ENCODE measurements at places on chromosomes 3 and 15.

DNA sequence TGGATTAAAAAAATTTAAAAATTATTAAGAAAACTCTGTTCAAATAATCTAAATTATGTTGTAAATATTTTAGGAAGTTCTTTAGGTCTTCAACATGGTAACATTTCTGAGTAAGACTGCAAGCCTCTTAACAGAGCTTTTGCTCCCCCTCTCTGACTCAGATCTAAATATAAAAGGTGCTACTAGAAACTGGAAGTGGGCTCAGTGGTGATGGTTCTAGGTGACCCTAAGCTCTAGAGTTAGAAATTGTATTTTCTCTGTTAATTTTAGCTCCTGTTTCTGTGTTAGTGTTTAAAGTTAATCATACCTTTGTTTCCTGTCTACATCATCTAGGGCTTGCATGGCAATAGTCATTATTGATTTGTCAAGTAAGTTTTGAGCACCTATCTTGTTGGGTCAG lies 159.9 kb upstream of the MEIS2 start:
- DNase-seq = no peak

DNA sequence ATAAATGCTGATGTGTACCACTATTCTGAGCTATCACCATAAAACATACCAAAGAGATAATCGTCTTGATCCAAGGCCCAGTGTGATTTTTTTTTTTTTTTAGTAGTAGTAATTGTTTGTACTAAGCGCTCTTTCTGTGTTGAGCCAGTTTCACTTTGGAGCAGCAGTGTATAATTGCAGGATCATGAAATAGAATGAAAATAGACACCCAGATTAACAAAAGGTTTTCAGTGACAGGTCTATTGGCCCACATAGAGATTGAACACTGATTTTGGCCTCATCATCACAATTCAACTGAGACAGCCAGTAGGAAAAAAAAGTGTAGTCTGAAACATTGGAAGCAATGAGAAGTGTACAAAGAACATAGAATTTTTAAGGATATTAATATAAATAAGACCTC lies 749.8 kb downstream of the NAALADL2 start:
- DNase-seq = no peak

GRCh38 chr3:113498221-113499005 lies 16.5 kb downstream of the SPICE1 start:
- no peak for DNase-seq

GRCh38 chr3:64259636-64260035 lies 34.4 kb upstream of the PRICKLE2 start:
- no peak for DNase-seq

DNA sequence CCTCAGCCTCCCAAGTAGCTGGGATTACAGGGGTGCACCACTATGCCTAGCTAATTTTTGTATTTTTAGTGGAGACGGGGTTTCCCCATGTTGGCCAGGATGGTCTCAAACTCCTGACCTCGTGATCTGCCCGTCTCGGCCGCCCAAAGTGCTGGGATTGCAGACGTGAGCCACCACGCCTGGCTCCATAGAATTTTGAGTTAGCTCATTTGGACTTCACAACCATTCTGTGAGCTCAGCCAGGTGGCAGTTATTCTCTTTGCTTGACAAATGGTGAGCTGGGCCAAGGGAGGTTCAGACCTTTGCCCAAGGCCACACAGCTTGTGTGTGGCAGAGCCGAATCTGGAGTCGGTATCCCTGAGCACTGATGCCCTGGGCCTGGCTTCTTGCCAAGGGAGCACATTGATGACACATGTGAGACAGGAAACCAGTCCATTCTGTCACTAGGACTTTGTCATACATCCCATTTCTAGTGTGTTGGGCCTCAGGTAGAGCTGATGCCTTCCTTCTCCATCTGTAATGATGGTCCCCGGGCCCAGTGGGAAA lies 17.6 kb downstream of the PODXL2 start:
- no peak for DNase-seq

- DNase-seq = no peak
Observed at GRCh38 chr3:131053043-131053859, 26.6 kb downstream of the NEK11 start.

GRCh38 chr3:124119056-124119716 lies 127.3 kb upstream of the ROPN1 start:
- no peak for DNase-seq

- DNase-seq = no peak
Observed at GRCh38 chr3:51698209-51698608, 8.7 kb upstream of the GRM2 start.

DNA sequence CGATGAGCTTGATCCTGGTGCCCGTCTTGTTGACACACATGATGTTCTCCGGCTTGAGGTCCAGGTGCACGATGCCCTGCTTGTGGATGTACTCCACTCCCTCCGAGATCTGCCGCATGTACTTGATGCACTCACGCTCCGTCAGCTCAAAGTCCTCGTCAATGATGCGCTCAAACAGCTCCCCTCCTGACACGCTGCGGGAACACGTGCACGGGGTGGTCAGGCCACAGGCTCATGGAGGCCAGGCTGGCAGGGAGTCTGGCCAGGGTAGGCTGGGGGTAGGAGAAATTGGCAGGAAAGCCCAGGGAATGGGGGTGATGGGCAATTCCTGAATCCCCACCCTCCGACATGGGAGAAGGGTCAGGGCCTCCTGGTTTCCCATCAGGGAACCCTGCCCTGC lies 55.5 kb upstream of the HACD2 start:
- DNase-seq = no peak

DNA sequence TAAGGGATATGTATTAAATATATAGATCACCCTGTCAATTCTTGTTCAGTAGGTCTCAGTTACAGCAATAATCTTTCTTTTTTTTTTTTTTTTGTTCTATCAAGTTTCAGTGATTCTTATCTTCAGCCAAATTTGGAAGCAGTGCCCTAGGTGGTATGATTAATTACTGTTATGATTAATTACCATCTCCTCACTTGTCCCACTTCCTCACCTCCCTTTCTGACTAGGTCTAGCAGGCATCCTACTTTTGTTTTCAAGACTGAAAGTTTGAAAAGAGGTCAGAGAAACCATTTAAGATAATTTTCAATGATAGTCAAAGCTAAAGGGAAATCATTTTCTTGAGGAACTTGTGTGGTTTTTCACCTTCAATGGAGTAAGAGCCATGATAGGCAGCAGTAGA lies 144.0 kb upstream of the CNTN4 start:
- DNase-seq = no peak

DNA sequence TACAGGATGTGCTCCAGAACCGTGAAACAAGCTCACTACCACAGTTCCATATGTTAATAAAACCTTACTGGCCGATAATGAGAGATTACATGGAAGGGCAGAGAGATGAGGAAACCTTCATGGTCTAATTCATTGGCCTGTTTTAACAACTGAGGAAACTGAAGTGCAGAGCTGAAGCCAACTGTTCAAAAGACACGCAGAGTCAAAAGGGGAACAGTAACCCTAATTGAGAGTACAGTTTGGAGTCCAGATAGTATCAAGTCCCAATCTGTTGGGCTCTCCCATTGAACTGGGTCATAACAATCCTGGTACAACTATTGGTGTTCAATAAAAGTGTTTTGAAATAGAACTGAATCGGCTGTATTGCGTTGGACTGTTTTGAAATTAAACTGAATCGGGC lies 69.6 kb downstream of the SLC12A8 start:
- no peak for DNase-seq

GRCh38 chr3:13019243-13020095 lies 53.8 kb downstream of the IQSEC1 start:
- no peak for DNase-seq

GRCh38 chr3:74613060-74613459 lies 1.4 kb downstream of the CNTN3 start:
- DNase-seq = no peak

GRCh38 chr15:23857028-23857641 lies 170.0 kb upstream of the NDN start:
- no peak for DNase-seq

- no peak for DNase-seq
Observed at GRCh38 chr15:82803793-82804574, 1.9 kb downstream of the FSD2 start.

DNA sequence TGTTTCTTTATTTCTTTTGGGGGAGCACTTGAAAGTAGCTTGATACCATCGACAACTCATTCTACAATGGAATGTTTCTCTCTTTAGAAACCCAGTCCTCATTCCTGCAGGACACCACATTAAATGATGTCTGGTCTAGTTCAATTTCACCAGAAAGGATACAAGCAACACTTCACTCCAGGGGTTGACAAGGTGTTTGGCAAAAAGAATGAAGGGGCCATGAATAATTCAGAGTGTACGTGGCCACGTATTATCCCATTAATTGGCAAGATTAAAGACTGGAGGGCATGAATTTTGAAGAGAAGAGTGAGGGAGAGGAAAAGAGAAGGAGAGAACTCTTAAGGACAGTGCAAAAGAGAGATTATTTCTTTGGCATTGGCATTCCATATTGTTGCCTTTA lies 705 bp downstream of the TMPRSS7 start:
- no peak for DNase-seq

DNA sequence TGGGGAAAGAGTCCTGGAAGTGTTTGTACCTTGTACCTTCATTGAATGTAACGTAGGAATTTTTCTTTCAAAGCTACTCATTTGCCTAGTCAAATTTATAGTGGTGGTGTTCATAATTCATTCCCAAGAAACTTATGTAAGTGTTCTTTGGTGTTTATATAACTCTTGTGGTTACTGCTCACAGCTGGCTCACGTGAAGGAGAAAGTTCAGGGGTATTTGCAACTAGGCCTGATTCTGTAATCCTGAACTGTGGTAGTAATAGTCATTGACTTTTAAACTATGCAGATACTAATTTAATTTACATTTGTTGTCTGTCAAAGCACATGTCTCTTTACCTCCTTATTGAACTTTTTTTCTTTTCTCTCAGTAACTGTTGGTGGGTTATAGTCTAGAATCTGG lies 50.5 kb upstream of the TEX264 start:
- DNase-seq = no peak

DNA sequence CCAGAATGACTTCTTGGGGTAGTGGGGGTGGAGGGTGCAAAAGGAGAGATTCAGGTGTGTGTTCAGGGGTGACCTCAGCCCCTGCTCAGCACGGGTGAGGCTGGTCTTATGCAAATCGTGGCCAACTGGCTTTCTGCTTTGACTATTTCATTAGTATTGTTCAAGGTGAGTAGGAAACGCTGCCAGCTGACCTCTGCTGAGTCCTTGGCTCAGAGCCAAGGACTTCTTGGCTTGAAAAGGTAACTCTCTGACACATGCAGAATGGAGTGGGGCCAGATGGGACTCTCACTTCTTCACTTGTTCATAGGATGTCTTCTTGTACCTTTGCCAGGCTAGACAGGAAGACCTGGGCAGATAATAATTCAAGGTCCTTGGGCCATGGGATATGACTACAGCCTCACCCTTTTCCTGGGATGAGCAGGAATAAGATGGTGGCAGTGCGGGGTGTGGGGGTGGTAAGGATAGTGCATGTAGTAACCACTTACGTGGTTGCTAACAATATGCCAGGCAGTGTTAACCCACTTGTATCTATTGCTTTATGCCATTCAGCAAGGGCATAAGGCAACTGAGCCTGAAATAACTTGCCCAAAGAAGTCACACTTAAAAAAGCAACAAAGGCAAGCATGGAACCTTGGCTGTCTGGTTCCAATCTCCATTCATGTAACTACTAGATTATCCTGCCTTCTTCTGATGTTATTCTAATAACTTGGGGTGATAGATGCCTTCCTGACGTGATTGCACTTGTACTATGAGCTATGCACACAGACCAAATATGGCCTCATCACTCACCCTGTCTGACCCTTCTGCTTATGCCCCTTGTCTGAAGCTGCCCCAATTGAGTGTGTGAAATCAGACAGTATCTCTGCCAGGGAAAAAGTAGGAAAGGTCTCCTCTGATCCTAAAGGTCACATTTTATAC lies 193.1 kb downstream of the NR1D2 start:
- DNase-seq = no peak

DNA sequence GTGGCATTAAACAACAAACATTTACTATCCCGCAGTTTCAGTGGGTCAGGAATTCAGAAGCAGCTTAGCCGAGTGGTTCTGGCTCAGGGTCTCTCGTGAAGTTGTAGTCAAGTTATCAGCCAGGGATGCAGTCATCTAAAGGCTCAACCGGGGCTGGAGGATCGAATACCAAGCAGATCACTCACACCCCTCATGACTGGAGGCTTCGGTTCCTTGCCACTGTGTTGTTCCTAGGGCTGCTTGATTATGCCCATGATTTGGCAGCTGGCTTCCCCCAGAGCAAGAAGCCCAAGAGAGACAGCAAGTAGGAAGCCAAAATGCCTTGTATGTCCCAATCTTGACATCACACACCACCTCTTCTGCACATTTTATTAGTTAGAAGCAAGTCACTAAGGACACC lies 33.9 kb upstream of the CDCP1 start:
- no peak for DNase-seq

DNA sequence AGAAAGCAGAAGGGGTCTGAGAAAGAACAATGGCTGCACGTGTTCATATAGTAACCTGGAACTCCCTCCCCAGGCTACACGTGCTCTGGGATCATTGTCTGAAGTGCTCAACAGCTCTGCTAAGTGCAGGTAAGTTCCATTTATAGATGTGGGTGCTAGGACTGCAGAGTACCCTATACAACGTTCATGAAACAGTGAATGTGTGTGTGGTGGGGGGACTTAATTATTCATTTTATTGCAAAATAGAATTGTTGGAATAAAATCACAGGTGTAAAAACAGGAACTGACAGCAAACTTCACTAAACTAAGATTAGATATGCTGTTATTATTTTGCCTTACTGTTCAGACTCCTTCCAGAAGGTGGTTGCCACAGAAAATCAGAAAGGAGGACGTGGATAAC lies 68.5 kb downstream of the CCR4 start:
- no peak for DNase-seq

- DNase-seq = no peak
Observed at GRCh38 chr3:194298331-194299227, 52.5 kb downstream of the CPN2 start.

DNA sequence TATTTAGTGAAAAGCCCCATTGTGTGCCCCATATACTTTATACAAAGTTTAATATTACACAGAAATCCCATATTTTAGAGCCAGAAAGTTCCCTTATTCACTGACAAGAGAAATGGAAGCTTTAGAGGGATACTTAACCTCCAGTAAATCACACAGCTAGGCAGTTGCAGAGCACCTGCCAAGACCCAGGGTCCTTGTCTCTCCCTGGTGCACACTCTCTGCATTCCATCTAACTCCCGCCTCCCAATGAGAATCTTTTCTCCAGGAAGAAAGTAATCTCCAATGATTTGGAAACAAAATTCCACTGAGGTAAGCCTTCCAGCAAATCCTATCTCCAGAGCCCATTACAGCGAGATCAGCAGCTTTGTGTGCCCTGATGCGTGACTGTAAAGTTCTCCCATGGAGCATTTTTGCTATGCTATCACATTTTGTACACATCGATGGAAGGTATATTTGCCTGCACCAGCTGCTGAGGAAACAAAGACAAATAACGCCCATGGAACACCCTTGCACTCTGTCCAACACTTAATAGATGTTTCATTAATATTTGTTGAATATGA lies 41.4 kb downstream of the ULK4 start:
- no peak for DNase-seq

- DNase-seq = no peak
Observed at GRCh38 chr3:13839253-13839652, 40.6 kb downstream of the WNT7A start.

DNA sequence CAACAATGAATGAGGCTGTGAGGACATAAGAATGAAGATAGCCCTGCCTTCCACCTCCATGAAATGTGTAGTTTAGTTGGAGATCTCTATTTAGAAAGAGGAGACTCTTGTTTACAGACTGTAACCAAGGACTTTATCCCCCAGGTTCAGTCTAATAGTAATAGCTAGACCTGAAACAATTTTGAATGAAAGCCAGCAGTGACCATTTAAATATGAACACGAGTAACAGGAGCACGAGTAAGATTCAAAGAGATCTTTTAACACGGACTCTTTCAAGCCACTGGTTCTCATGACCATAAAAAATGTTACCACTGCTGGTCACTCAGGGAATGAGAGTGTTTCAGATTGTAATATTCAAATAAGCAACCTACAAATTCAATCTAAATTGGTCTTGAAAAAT lies 123.1 kb downstream of the FMN1 start:
- DNase-seq = no peak
